ENCODE measurements at places on chromosomes 4 and X.

- no peaks in the 10 kb centered on the region for H3K4me1 ChIP-seq
- peaks cover 8% of the 10 kb centered on the region for H3K27me3 ChIP-seq
- H3K4me3 ChIP-seq = no peak overlapping the region
- no peak for DNase-seq
- H3K36me3 ChIP-seq = no peaks in the 10 kb centered on the region
- no peak overlapping the region for H3K27ac ChIP-seq
These were observed 18.2 kb upstream of the DDIT4L start for GRCh38 chr4:100208459-100208858.

DNA sequence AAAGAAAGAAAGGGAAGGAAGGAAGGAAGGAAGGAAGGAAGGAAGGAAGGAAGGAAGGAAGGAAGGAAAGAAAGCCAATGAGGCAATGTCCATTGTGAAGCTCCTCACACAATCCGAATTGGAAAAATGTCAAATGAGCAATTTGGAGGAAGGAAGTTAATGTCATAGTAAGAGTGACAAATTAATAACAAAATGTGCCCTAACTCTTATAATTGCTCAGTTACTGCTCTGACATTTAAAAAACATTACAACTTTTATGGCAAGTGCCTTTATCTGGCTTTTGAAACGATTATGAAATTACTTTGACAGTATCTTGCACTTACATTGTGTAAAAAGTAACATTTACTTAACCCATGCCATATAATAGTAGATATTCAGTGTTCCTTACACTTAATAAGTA, 96.5 kb upstream of the EFHC2 start:
- no peaks in the 10 kb centered on the region for H3K27me3 ChIP-seq
- H3K4me1 ChIP-seq = no peaks in the 10 kb centered on the region
- no peaks in the 10 kb centered on the region for H3K36me3 ChIP-seq
- no peak overlapping the region for H3K27ac ChIP-seq
- DNase-seq = no peak

DNA sequence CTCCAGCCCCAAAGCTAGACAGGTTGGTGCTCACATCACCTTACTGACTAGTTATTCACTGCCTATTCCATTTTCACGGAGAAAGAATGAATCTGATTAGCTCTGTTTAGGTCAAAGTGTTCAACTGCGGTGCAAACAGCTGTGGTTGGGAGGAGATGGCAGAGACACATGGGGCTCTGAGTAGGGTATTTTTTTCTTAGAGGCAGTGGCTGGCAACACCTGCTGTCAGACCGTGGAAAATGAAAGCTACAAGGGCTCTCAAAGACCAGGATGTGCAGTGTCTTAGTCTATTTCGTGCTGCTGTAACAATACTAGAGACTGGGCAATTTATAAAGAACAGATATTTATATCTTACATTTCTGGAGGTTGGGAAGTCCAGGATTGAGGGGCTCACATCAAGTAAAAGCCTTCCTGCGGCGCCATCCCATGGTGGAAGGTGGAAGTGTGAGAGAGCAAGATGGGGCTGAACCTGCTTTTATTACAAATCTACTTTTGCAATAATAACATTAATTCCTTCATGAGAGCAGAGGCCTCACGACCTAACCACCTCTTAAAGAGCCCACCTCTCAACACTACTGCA, 10.6 kb downstream of the NYX start:
- peaks cover 5% of the 10 kb centered on the region for H3K4me1 ChIP-seq
- H3K27me3 ChIP-seq = no peaks in the 10 kb centered on the region
- H3K27ac ChIP-seq = no peak overlapping the region
- no peak overlapping the region for H3K4me3 ChIP-seq
- no peaks in the 10 kb centered on the region for H3K36me3 ChIP-seq

DNA sequence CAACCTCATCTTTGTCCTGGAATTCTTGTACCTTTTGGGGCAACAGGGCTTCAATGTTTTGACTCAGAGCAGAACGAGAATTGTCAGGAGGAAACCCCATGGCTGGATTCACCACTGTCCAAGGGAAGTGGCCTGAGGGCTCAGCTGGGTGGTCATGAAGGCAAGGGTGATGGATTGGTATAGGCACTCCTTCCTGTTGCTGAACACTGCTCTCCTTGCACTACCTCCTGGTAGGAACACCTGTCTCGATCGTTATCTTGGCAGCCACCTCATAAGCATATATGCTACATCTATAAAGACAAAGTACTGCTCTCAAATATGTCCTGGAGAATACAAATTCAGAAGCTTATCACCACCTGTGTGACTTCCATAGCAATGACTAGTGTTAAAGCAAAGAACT, 79.8 kb downstream of the CCNG2 start:
- H3K4me1 ChIP-seq = no peaks in the 10 kb centered on the region
- H3K36me3 ChIP-seq = no peaks in the 10 kb centered on the region
- no peak overlapping the region for H3K27ac ChIP-seq
- H3K27me3 ChIP-seq = peaks cover 61% of the 10 kb centered on the region

GRCh38 chr4:164215113-164215741, 538.7 kb upstream of the SMIM31 start:
- no peak overlapping the region for H3K4me3 ChIP-seq
- H3K27ac ChIP-seq = no peak overlapping the region
- peaks cover 1% of the 10 kb centered on the region for H3K36me3 ChIP-seq
- DNase-seq = no peak
- peaks cover 18% of the 10 kb centered on the region for H3K4me1 ChIP-seq
- H3K27me3 ChIP-seq = no peaks in the 10 kb centered on the region

Measured in chondrocyte (in vitro differentiated cells).